Activated naive CD4-positive, alpha-beta T cell (primary cell): ENCODE measurements at places on chromosomes 6 and 20.

GRCh38 chr6:113971741-113972140, 793 bp upstream of the HDAC2 start:
- no peak for DNase-seq

DNA sequence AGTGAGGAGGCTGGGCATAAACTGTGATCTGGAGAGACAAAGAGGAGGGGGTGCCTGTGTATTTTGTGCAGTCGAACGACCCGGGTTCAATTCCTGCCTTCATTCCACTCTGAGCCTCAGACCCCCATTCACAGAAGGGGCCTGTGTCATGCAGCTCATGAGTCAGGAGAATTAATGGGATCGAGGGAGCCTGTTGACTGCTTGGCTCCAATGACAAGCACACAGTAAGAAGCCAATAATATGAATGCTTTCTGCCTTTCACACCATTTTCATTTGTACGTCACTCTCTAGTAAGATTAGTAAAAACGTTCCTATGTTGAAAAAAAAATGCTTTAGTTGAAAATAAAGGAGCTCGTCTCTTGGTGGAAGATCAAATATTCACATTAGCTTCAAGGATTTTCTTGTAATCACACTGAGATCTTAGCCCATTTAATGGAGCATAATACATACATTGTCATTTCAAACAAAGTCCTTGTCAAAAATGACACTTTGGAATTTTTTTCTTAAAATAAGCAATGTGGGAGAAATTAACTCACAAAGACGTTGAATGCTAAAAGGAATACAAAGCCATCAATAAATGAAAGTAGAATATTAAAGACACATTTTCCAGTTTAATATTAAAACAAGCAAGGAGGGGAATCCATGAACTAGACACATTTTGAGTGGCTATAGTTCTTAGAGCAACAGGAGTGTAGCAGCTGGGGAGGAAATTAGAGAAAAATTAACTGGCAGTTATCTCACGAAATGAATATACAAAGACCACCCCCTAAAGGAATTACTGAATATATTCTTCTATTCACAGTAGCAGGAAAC, 246.7 kb upstream of the AFDN start:
- no peak for DNase-seq

GRCh38 chr6:166301611-166302529, 6.3 kb downstream of the PRR18 start:
- DNase-seq: no peak

GRCh38 chr20:37899105-37900045, 3.6 kb upstream of the VSTM2L start:
- DNase-seq: no peak
